A549 treated with RU486 at 1 μM for 4 hours (cell line): ENCODE measurements at places on chromosomes 6 and 20. TPM values are rescaled to one million over a fixed set of nuclear protein-coding genes. Genes with fewer than 3 reads are reported as not detected.

Gene SERPINB6
- 143 to 151 TPM (median 144 TPM) in 5 replicates for total RNA-seq

Gene RIPOR3
- 0.05 to 0.10 TPM (median 0.06 TPM) in 3 of 5 replicates, not detected in the others for total RNA-seq

Gene CENPW
- 34.0 to 44.6 TPM (median 41.9 TPM) in 5 replicates for total RNA-seq

Gene THBS2
- total RNA-seq, result 0.02 TPM in 1 of 5 replicates, not detected in the others

Gene ZBP1
- total RNA-seq, result 0.07 to 0.10 TPM in 2 of 5 replicates, not detected in the others

Gene EFHC1
- 7.7 to 12.8 TPM (median 12.6 TPM) in 5 replicates for total RNA-seq

Gene RBM39
- 162 to 210 TPM (median 176 TPM) in 5 replicates for total RNA-seq

Gene CGA
- total RNA-seq, result 0.19 to 0.29 TPM (median 0.26 TPM) in 3 of 5 replicates, not detected in the others

Gene AIF1
- not detected in 5 replicates for total RNA-seq

Gene TMC2
- not detected in 5 replicates for total RNA-seq

Gene HCRTR2
- not detected in 5 replicates for total RNA-seq

Gene BEND6
- 0.53 to 1.6 TPM (median 0.88 TPM) in 5 replicates for total RNA-seq

Gene MMP24OS
- total RNA-seq, result 52.3 to 87.0 TPM (median 83.4 TPM) in 5 replicates

Gene NPBWR2
- not detected in 5 replicates for total RNA-seq

Gene SYS1
- total RNA-seq, result 29.1 to 31.6 TPM (median 30.4 TPM) in 5 replicates

Gene FOXF2
- 18.5 to 28.8 TPM (median 27.8 TPM) in 5 replicates for total RNA-seq

Gene CALHM6
- total RNA-seq, result not detected in 5 replicates

Gene COX4I2
- not detected in 5 replicates for total RNA-seq

Gene C6orf58
- 0.13 to 0.33 TPM (median 0.13 TPM) in 3 of 5 replicates, not detected in the others for total RNA-seq

Gene HAO1
- total RNA-seq, result not detected in 5 replicates

Gene L3MBTL3
- 2.6 to 3.6 TPM (median 3.1 TPM) in 5 replicates for total RNA-seq

Gene PSORS1C1
- 3.0 to 4.4 TPM (median 4.1 TPM) in 5 replicates for total RNA-seq

Gene MYB
- 0.35 to 1.3 TPM (median 0.63 TPM) in 5 replicates for total RNA-seq
